ENCODE measurements at places on chromosomes 12 and 14.
A peak's percentile ranks its signal among the peaks of the same experiment; 100 is the strongest.

- no peak for DNase-seq
Observed at GRCh38 chr12:99392091-99392850, 255.3 kb upstream of the GARIN6 start.

GRCh38 chr14:45785240-45785639 is 532.2 kb upstream of the MIS18BP1 start:
- DNase-seq: no peak

DNA sequence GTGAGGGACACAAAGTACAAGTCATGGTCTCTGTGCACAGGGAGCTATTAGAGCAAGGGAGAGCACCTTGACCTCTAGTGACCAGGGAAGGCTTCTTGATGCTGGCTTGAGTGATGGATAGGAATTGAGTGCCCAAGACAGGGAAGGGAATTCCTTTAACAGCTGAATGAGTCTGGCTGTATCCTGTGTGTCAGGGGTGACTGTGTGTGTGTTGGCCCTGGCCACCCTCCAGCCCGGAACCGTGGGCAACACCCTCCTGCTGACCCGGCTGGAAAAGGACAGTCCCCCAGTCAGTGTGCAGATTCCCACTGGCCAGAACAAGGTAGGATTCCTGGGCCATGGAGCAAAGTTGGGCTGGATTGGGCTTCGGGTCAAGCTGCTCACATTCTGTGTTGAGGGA is 5.5 kb upstream of the PFDN5 start:
- DNase-seq: no peak

- DNase-seq: peak; percentile 59
Observed at GRCh38 chr12:46385438-46385837, 12.9 kb upstream of the SLC38A2 start.

- DNase-seq: no peak
Observed at GRCh38 chr12:2643576-2644135, 151.1 kb upstream of the FKBP4 start.

DNA sequence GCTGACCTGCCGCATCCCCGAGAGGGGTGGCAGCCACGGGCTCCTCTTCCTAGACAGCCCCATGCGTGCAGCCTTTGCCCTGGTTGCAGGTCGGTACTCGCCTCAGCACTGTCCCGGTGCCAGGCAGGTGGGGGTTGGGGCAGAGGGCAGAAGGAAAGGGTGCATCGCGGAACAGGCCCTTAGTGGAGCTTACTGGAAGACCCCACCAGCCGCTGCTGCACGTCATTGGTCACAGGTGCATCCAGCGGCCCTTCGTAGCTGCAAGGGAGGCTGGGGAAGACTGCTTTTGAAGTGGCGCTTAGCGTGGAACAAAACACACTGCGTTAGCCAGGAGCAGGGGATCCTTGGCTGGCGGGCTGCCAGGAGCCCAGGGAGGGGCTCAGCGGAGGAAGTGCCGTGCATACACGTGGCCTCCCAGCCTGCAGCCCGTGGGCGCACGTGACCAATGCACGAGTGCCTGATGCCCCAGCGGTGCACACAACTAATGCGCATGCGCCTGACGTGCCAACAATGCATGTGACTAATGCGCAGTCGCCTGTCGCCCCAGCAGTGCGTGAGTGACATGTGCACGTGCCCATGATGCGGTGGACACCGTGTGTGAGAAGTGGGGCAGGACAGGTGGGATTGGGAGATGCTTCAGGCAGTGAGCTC is 5.0 kb upstream of the EP400 start:
- DNase-seq: no peak

DNA sequence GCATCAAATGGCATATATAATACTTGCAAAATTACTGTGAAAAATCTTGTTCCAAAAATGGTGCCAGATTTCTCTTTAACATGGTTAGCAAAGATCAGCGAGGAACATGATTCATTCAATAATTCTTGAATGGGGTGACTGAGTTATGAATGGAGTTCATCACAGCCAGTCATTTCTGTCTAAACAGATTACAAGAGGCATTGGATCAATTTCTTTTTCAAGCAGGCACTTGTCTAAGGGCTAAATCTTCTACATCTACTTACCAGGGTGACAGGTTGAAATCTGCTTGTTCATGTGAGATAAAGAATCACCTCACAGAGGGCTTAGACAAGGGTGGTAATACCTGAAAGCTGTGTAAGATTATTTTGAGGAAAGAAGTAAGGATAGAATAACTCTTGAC is 247.7 kb downstream of the ATP23 start:
- no peak for DNase-seq

DNA sequence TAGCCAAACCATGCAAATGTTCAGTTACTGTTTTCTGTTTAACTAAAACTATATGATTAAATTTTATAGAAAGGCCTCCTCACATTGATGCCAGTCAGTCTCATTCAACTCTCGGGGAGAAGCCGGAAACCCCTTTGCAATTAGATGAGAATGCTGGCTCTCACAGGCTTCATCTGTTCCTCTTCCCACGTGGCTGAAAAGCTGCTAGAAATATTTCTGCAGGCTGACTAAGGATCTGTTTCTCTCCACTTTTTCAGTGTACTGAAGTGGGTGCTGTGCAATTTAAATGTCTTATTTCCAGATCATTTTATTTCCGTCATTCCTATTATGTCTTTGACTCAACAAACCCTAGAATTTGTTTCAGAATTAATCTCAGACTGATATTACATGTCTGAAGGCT is 17.4 kb upstream of the KCNH3 start:
- no peak for DNase-seq

DNA sequence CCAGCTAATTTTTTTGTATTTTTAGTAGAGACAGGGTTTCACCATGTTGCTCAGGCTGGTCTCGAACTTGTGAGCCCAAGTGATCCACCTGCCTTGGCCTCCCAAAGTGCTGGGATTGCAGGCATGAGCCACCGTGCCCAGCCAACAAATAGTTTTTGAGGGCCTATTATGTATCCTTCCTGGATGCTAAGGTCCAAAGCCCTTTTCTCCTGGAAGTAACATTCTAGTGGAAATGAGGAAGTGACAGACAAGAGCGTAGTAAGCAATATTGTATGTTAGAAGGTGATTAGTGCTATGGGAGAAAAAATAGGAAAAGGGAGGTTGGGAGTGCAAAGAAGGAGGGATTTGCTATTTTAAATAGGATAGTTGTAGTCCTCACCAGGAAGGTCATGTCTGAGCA is 9.0 kb upstream of the CGRRF1 start:
- DNase-seq: no peak

DNA sequence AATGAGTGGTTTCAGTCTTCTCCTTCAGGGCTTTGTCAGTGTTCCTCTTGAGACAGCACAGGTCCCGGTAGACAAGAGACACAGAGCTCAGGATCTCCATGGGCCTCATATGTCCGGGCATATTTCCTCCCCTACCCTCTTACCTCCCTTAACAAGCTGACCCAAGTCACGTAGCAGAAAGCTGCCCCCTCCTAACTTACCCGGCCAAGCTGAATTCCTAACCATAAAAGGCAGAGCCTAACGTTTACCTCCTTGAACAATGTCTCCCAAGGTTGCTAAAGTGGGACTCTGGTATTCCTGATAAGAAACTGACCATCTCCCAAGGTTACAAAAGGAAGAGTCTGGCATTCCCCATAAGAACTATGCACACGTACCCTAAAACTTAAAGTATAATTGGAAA is 182.2 kb upstream of the USP15 start:
- DNase-seq: no peak

GRCh38 chr14:102610968-102611811 is 18.7 kb downstream of the RCOR1 start:
- no peak for DNase-seq

DNA sequence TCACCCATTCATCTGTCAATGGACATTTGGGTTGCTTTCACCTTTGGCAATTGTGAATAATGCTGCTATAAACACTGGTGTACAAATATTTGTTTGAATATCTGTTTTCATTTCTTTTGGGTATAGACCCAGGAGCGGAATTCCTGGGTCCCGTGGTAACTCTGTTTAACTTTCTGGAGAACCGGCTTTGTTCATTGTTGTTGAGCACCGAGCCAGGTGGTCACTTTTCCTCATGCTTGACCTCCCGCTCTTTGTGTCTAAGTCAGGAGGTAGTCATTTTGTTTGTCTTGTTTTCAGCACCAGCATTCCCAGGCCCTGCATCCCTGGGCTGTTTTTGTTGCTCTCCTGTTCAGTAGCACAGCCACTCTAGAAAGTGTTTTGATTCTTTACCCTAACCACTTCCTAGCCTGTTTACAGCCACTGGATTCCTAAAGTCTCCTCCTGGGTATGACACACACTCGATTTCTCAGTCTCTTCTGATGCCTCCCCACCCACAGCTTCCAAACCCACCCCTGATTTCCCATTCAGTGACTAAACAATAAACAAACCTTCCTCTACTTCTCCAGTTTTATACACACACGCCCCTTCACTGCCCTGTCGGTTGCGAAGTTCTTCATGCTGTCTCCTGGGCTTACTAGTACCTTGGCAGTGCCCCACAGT is 37.9 kb downstream of the B4GALNT3 start:
- no peak for DNase-seq

- no peak for DNase-seq
Observed at GRCh38 chr12:47296828-47297227, 217.1 kb upstream of the AMIGO2 start.

GRCh38 chr14:53942970-53943750 is 13.5 kb downstream of the BMP4 start:
- peak; percentile 91 for DNase-seq

- no peak for DNase-seq
Observed at GRCh38 chr12:68609998-68610369, 715 bp upstream of the RAP1B start.

DNA sequence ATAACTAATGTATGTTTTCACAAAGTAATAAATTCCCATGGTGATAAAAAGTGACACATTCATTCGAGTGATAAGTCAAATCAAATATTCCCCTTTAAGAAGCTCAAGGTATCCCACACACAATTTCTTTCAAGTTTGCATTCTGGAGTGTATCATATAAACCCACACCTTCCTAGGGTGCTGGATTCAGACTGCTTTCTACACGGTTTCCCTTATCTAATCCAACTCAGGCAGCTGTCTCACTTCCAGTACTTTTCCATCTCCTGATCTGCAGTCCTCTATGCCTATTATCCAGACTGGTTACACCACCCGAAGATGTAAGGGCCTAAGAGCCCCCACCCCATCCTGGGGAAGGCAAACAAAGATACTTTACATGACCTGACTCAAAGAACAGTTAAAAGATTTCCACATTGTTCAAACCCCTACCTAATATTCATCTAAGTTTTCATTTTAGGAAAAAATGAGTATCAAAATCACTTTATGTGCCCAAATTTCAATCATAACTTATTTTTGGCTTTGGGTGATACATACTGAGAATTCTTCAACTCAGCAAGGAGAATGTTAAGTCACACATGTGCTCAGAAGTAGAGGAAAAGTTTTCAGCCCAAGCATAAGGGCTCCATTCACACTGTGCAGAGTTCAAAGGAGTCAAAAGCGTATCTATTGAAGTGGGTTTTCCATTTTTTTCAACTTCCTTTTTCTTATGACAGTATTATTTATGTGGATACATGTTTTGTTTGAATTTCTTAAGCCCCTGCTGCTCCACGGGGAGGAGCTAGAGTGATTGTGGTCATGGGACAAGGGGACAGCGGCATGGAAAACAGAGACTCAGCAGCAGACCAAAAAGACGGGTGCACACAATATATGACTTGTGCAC is 41.8 kb downstream of the CORO1C start:
- peak; percentile 89 for DNase-seq

GRCh38 chr12:65200007-65200665 is 30.8 kb downstream of the LEMD3 start:
- DNase-seq: no peak

- no peak for DNase-seq
Observed at GRCh38 chr12:45615268-45615667, 114.2 kb upstream of the ARID2 start.

GRCh38 chr14:61472011-61472672 is 150.8 kb downstream of the PRKCH start:
- peak; percentile 90 for DNase-seq

- no peak for DNase-seq
Observed at GRCh38 chr14:104939666-104940410, 15.2 kb downstream of the PLD4 start.

- no peak for DNase-seq
Observed at GRCh38 chr12:30019366-30020140, 235.8 kb upstream of the TMTC1 start.

- no peak for DNase-seq
Observed at GRCh38 chr14:100891051-100891450, 12.5 kb downstream of the RTL1 start.

DNA sequence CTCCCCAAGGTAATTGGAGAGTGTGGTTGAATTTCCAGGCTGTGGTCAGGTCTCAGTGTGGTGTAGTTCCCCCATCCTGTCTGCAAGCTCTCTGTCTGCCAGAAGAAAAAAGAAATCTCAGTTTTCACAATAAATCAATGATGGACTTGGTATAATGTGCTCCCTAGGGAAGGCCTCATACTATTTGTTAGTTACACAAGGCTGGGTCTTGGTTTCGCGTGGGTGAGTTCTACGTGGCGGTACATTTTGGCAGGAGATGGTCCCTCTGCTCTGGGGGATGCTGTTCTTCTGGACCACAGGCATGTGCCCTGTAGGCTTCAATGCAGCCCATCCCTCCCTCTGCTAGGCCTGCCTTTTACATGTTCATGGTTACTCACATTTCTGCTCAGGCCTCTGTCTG is 206.4 kb upstream of the PELI2 start:
- no peak for DNase-seq
